CD4-positive, alpha-beta T cell (primary cell): ENCODE measurements at places on chromosomes 5 and 9.
A peak's percentile ranks its signal among the peaks of the same experiment; 100 is the strongest.

DNA sequence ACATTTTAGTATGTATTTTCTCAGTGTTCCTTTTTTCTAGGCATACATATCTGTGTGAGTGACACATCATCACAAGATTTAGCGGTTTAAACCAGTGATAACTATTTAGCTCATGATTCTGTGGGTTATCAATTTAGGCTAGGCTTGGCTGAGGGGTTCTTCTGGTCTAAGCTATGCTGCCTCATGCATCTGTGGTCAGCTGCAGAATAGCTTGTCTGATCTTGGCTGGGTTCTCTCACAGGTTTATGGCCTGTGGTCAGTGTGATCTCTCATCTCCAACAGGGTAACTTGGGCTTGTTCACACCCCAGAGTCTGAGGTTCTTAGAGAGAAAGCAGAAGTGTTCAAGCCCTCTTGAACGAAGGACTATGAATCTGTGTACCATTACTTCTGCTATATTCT, 363.3 kb downstream of the KDM4C start:
- DNase-seq: peak; percentile 10

- DNase-seq: no peak
Measured at GRCh38 chr5:53276825-53277224, 167.3 kb upstream of the MOCS2 start.

DNA sequence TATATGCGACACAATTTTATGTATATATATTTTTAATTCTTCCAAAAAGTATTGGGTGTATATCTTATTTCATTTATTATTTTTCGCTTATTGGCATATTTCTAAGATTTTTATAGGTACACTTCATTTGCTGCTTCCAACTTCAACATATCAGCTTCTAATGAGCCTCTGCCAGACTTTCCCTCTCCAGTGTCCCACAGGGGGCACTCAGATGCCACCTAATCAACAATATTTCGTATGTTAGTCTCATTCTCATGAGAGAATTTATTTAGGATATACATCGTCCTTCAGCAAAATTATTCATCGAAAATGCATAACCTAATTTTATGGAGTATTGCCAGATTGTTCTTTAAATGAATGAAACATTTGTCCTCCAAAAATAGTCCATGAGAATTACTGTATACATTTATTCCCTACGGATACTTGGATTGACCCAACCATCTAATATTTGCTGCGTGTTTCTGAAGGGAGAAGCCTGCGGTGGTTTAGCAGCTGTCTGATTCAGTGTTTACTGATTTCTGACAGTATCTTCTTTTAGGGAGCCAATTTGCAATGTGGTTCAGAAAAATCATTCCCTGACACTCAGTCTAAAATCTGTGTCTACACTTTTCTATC, 100.6 kb upstream of the SELENOP start:
- peak; percentile 49 for DNase-seq

- DNase-seq: no peak
Measured at GRCh38 chr5:93145019-93145418, 436.0 kb downstream of the NR2F1-AS1 start.

DNA sequence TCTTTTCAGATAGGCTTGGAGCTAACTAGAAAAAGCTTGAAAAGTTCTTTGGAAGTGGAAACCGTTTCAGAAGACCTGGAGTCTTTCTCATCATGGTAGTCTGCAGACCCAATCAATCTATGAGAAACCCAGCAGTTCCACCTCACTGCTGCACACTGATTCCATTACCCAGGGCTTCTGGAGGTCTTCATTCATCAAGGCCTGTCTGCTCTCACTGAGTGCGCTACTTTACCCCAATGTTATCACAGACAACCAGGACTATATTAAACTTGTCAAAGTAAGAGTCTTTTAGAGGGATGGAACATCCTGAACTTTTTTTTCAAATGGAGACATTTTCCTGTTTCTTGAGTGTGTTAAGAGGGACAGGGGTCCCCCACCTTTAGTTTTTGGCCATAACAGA, 93.1 kb downstream of the BOD1 start:
- DNase-seq: no peak

- DNase-seq: no peak
Measured at GRCh38 chr5:94890907-94891306, 272.4 kb downstream of the SLF1 start.

DNA sequence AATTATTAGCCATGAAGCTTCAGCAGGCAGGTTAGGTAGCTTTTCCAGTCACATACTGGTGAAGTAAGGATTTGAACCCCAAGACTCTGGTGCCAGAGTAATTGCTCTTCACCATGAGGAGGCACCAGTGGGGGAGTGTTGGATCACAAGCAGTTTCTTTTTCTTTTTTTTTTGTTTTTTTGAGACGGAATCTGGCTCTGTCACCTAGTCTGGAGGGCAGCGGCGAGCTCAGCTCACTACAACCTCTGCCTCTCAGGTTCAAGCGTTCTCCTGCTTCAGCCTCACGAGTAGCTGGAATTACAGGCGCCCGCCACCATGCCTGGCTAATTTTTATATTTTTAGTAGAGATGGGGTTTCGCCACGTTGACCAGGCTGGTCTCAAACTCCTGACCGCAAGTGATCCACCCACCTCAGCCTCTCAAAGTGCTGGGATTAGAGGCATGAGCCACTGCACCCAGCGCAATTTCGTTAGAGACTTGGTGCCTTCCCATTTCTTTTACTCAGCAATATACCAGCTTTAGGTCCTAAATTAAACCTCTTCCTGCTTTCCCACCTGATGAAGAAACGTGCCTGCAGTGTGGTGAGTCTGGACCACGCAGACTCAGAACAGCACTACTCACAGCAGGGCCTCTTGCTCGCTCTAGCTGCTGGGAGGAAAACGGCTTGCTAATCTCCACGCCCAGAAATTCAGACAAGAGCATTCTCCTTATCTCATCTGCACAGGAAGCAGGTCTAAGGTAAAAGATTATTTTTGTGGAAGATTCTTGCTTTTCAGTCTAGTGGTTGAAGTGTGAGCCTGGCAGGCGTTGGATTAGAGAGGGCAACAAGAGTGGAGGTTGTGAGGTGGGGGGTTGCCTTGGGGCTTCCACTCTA, at the start of gene S100Z:
Gene S100Z, plus strand, starts transcription at position 596 of the 873 bp plus-strand sequence. CDS start 25,346 bp downstream, outside the sequence.
- peak; percentile 69 for DNase-seq

DNA sequence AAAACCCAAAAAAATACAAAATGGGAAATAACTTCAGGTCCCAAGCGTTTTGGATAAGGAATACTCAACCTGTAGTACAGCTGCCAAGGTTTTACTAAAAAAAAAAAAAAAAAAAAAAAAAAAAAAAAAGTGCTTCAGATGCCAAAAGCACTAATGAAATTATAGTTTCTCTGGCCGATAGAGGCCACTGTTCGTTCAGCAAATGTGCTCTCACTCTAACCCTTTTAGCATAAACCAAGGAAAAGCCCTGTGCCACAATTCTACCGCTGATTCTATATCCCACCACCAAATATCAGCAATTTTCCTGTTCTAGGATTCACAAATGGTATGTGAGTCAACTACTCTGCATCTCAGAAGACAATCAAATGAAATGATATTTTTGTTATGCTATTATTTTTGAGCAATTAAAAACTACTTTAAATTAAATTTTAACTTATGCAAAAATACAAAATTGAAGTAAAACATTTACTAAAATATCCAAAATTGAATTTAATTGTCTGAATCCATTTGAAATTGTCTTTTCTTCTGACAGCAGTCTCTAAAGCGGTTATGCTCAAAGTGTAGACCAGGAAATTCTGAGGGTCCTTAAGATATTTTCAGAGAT, 79.8 kb downstream of the RICTOR start:
- no peak for DNase-seq

GRCh38 chr9:125103770-125104460, 39.4 kb downstream of the SCAI start:
- DNase-seq: no peak

GRCh38 chr9:21802418-21803000, at the start of gene MTAP:
Gene MTAP (plus strand): TSS chr9:21802636. CDS start chr9:21802749, 113 bp downstream.
- peak; percentile 53 for DNase-seq

- no peak for DNase-seq
Measured at GRCh38 chr5:127297348-127298035, 6.9 kb downstream of the MEGF10 start.

GRCh38 chr5:114054594-114054993, 307.3 kb upstream of the KCNN2 start:
- DNase-seq: no peak

DNA sequence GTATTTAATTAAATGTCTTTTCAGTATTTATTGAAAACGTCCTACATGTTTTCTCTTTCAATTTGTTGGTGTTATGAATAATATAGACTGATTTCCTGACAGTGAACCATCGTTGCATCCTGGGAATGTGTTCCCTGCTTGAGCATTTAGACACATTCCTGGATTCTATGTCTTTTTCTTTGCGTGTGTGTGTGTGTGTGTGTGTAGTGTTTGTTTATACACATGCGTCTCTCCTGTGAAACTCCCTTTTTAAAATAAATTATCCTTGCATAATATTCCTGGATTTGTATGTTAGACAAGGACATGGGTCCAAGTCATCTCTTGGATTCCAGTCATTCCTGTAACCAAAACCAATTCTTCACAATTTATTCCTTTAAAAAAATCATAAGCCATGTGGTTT, 153.4 kb downstream of the HSPA4 start:
- DNase-seq: no peak

GRCh38 chr9:124239249-124240073, 18.3 kb upstream of the NEK6 start:
- no peak for DNase-seq

DNA sequence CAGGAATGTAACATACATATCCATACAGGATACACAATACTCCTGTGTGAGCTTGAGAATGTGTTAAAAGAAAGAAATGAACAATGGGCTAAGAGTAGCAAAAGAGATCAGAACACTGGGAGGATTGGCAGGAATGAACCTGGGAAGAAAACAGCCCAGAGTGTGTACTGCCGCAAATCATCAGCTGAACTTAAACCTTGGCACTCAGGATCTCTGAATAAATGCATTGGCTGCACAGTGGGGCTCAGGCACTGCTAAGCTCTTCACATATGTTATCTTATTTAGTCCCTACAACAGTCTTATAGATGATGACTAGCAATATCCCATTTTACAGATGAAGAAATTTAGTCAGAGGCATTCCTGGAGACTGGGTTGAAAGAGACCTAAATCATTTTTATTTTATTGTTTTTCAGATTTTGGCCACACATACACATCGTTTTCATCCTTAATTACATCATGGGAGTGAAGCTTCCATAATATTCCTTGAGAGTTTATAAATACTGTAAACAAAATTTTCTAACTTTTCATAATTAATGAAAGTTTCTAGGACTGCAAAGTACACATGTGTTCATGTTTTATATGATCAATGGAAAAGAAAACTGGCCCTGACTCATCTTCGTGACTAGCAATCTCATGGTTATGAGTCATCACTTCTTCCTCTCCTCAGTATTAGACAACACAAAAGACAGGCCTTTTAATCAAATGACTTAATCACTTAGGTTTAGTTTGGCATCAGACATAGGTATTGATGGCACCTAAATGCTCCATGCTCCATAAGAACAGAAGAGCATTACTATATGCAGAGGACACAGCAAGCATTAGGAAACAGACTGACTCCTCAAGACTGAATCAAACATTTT, 59.2 kb downstream of the CDH18 start:
- no peak for DNase-seq

GRCh38 chr9:30711591-30711990, 1672.9 kb upstream of the ACO1 start:
- DNase-seq: no peak

GRCh38 chr5:93884254-93884653, 142.9 kb upstream of the POU5F2 start:
- no peak for DNase-seq

GRCh38 chr9:121213136-121213806, 11.6 kb upstream of the RAB14 start:
- DNase-seq: peak; percentile 60

- DNase-seq: no peak
Measured at GRCh38 chr5:112975721-112976431, 722 bp upstream of the DCP2 start.

DNA sequence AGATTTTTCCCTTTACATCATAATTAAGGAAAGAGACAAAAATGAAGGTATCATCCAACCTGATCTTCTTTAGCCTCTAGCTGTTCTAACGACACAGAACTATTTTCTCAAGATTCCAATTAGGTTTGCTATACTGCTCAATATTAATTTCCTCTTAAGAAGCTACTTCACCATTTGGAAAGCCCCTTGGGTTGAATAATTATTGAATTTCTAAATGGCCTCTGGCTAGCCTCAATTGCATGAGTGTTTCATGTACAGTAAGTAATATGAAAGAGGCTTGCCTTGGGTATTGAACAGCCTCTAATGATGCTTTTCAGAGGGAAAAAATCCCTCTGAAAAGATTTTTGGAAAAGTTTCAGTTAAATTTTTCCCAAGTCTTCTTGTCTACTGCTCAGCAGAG, 3.7 kb upstream of the MOB3B start:
- DNase-seq: no peak

DNA sequence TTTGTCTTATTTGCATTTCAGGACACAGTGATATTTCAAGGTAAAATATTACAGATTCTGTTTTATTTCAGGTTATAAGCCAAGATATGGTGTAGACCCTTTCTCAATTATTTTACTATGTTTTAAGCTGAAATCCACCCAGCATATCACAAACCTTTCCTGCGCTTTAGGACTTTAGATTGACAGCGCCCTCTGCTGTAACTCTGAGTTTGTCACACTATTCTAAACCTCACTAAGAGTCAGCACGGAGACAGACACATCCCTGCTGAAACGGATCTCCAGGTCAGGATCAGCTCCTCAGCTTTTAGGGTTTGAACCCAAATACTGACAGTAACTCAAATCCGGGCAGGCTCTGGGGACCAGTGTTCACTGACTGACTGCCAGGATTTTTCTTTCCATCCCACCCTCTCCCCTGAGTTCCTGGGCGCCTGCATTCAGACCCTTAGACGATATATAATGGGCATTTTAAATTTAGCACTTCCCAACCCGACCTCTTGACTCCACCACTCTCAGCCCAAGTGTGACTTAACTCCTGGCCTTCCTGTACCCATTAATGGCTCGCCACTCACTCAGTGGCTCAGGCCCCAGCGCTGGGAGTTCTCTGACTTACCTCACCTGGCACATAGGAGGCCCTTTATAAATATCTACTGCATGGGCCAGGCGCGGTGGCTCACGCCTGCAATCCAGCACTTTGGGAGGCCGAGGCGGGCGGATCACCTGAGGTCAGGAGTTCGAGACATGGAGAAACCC, 33.5 kb downstream of the TLX3 start:
- no peak for DNase-seq

DNA sequence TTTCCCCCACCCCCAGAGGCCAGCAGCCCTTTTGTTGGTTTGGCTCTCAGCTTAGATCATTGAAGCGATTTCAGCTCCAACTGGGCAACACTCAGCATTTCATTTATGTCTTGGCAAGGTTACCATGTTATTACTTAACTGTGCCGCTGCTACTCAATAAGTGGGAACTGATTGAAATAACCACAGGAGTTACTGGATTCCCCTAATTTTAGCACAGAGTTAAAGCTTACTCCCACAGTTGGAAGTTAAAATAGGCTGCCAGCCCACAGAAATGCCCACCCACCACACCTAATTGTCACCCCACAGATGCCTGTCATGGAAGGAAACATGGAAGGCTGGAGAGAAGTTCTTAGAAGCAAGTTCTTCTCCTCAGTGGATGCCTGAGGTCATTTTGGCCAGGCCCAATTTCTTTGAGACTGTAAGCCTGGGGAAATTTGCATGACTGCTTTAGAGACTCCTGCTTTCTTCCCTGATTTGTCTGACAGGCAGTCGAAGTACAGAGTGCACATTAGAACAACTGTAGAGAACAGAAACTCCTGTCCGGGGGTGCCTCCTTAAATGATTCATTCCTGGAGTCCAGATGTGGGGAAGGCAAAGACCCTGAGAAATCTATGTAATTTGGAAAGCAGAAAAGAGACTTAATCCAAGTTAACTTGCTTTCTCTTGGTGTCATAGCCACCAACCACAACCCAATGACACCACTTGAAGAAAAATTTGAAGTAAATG, 370.0 kb downstream of the ZSWIM6 start:
- DNase-seq: no peak
